ENCODE measurements at places on chromosomes 11 and 22. TPM values are rescaled to one million over a fixed set of nuclear protein-coding genes. Genes with fewer than 3 reads are reported as not detected.

- no peaks in the 10 kb centered on the region for H3K4me1 ChIP-seq
- no peak overlapping the region for H3K27ac ChIP-seq
- H3K27me3 ChIP-seq, result no peaks in the 10 kb centered on the region
- H3K4me3 ChIP-seq, result no peak overlapping the region
Measured at GRCh38 chr11:69521457-69521856, 40.0 kb downstream of the LINC01488 start.

- no peaks in the 10 kb centered on the region for H3K27me3 ChIP-seq
- H3K36me3 ChIP-seq, result peaks cover 33% of the 10 kb centered on the region
- DNase-seq, result no peak
Measured at GRCh38 chr22:49784630-49784971, 43.1 kb downstream of the BRD1 start.

CNGA4 gene
- not detected for total RNA-seq

- H3K36me3 ChIP-seq, result no peaks in the 10 kb centered on the region
- no peaks in the 10 kb centered on the region for H3K27me3 ChIP-seq
- peak; percentile 43 for DNase-seq
- no peak overlapping the region for H3K4me3 ChIP-seq
- H3K4me1 ChIP-seq, result peaks cover 16% of the 10 kb centered on the region
Measured at GRCh38 chr11:2886191-2886894, 768 bp upstream of the CDKN1C start.

DNA sequence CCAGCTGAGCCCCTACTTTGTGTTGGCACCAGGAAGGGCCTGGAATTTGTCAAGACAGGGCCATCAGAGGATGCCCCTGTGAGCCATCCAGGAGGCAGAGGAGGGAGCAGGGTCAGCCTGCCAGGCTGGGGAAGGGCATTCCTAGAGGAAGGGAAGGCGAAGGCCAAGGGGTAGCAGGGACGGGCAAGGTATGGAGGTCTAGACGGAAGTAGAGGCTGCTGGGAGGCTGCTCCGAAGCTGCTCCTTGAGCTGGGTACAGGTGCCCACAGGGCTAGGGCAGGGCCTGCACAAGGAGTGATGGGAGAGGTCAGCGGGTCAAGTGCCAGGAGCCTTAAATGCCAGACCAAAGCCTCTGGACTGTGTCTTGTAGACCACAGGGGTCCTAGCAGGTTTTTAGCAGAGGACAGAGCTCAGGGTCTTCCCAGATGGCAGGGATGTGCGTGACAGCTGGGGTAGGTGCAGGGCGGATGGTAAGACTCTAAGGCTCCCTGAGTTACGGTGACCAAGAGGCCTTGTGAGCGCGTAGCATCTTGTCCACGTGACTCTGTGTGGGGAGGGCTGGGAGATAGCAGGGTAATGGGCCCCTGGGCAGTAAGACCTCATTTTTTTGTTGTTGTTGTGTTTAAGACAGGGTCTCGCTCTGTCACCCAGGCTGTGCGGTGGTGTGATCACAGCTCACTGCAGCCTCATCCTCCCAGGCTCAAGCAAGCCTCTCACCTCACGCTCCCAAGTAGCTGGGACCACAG lies 31.7 kb upstream of the CSNK1E start:
- DNase-seq, result no peak
- no peaks in the 10 kb centered on the region for H3K36me3 ChIP-seq
- no peak overlapping the region for H3K27ac ChIP-seq
- H3K4me3 ChIP-seq, result no peak overlapping the region

- no peak overlapping the region for H3K4me3 ChIP-seq
- peak overlapping the region; percentile 30 for H3K27ac ChIP-seq
- no peaks in the 10 kb centered on the region for H3K27me3 ChIP-seq
Measured at GRCh38 chr11:134498326-134499139, 86.5 kb upstream of the B3GAT1 start.

HBG2 gene
- not detected for total RNA-seq

GRCh38 chr11:27058456-27058855 lies 17.8 kb downstream of the BBOX1 start:
- DNase-seq, result no peak
- H3K4me1 ChIP-seq, result no peaks in the 10 kb centered on the region
- H3K27me3 ChIP-seq, result no peaks in the 10 kb centered on the region
- H3K36me3 ChIP-seq, result no peaks in the 10 kb centered on the region

DBX1 gene
- total RNA-seq, result not detected

- H3K27me3 ChIP-seq, result no peaks in the 10 kb centered on the region
- H3K27ac ChIP-seq, result no peak overlapping the region
- no peak overlapping the region for H3K4me3 ChIP-seq
- H3K4me1 ChIP-seq, result no peaks in the 10 kb centered on the region
Measured at GRCh38 chr11:35558513-35558912, 33.1 kb upstream of the PAMR1 start.

DNA sequence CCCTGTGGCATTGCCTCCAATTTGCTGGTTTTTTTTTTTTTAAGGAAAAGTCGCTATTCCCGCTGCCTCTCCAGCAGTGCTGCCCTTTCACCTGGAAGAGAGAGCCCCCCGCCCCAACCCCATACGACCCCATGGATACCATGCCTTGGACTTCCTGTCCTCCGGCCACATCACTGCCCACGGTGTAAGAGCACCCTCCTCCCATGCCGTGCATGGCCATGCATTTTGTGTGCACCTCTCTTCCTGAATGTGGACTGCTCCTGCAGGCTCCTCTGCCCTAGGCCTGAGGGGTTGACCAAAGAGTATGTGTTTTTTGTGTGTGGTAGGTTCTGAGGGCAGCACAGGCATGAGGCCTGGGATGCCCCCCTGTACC lies 65.6 kb upstream of the SPON1 start:
- H3K27ac ChIP-seq, result no peak overlapping the region
- H3K36me3 ChIP-seq, result no peaks in the 10 kb centered on the region
- H3K4me1 ChIP-seq, result no peaks in the 10 kb centered on the region
- H3K27me3 ChIP-seq, result no peaks in the 10 kb centered on the region
- no peak for DNase-seq

MUC5AC gene
- total RNA-seq, result not detected

DNA sequence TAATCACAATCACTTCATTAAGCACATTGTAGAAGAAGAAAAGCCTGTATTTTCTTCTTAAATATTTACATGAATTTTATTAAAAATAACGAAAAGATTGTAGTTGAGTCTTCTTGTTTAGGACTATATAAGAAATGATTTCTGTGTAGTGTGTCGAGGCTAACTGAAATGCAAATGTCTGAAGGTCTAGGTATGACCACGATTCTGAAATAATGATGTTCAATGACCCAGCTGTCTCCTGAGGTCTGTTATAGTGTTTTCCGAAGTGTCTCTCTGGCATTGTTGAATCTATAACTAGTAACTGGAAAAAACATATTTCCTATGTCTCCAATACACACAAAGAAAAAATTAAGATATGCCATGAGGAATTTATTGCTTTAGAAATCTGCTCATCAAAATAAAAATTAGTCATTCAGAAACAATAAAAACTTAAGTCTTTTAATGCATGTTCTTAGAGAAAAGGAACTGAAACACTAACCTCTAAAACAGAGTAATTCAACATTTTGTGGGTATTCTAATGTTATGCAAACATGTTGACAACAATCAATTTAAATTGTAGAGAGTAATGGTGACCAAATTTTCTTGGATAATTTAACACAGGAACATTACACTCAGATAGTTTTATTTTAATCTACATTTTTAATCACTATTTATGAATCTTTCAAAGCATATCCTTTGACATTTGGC lies 55.0 kb downstream of the CASP12 start:
- no peak overlapping the region for H3K27ac ChIP-seq
- no peak for DNase-seq
- H3K27me3 ChIP-seq, result no peaks in the 10 kb centered on the region
- no peaks in the 10 kb centered on the region for H3K36me3 ChIP-seq
- no peaks in the 10 kb centered on the region for H3K4me1 ChIP-seq

IL10RA gene
- total RNA-seq, result 10.6 TPM

CRYAB gene
- total RNA-seq, result 278 TPM

DNA sequence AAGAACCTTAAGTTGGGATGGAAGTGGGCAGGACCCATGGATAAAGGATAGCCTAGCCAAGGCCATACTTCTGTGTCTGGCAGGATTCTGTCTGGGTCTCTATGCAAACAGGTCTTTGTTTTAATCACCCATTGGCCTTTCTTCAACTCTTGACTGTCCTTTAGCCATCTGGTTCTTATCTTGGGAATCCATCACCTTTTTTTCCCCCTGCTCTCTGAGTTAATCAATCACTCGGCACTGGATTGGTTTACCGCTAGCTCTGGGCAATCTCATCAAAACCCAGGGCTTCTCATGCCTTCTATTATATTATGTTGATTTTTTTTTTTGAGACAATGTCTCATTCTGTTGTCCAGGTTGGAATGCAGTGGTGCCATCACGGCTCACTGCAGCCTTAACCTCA lies 1.8 kb upstream of the RNF169 start:
- no peaks in the 10 kb centered on the region for H3K36me3 ChIP-seq
- H3K27me3 ChIP-seq, result no peaks in the 10 kb centered on the region
- H3K4me1 ChIP-seq, result peaks cover 17% of the 10 kb centered on the region
- no peak overlapping the region for H3K27ac ChIP-seq
- H3K4me3 ChIP-seq, result no peak overlapping the region

Measured in thyroid gland (tissue), 4 donors.